ENCODE measurements at places on chromosomes 11 and 22.
A peak's percentile ranks its signal among the peaks of the same experiment; 100 is the strongest.

DNA sequence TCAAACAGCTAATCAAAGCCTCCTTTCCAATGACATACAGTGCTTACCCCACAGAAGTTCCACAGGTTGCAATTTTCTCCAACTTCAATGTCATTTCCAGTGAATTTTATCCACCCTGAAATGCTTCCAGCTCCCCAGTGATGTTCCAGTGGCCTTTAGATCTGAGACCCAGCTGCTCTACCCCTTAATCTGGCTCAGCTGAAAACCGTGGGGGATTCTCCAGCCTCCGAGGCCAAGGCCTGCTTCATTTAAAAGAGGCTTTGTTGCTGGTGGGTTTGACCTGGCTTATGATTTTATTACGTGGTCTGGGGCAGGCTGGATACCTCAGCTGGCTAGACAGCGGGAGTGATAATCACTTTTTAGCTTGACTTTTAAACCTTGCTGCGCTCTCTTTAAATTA is 10.9 kb downstream of the HEPHL1 start:
- no peak for DNase-seq

- DNase-seq: peak; percentile 32
Measured at GRCh38 chr11:107598225-107599139, 7.5 kb downstream of the ELMOD1 start.

GRCh38 chr11:6841694-6842093 is 3.8 kb upstream of the OR10A5 start:
- DNase-seq: no peak

DNA sequence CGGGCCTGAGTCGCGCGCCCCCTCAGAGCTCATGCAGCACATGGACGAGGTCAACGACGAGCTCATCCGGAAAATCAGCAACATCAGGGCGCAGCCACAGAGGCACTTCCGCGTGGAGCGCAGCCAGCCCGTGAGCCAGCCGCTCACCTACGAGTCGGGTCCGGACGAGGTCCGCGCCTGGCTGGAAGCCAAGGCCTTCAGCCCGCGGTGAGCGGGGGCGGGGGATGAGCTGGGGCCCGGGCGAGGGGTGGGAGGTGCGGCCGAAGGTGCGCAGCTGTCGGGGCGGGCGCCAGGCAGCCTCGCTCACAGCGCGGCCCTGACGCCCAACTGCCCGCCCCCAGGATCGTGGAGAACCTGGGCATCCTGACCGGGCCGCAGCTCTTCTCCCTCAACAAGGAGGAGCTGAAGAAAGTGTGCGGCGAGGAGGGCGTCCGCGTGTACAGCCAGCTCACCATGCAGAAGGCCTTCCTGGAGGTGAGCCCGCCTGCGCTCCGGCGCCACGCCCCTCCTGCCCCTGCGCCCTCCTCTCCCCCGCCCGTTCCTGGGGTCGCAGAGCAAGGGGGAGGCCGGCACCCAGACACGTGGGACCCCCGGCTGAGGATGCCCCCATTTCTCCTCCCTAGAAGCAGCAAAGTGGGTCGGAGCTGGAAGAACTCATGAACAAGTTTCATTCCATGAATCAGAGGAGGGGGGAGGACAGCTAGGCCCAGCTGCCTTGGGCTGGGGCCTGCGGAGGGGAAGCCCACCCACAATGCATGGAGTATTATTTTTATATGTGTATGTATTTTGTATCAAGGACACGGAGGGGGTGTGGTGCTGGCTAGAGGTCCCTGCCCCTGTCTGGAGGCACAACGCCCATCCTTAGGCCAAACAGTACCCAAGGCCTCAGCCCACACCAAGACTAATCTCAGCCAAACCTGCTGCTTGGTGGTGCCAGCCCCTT is 20.5 kb downstream of the EPS8L2 start:
- no peak for DNase-seq

- DNase-seq: peak; percentile 58
Measured at GRCh38 chr11:82775736-82776346, 42.2 kb upstream of the FAM181B start.

- DNase-seq: peak; percentile 83
Measured at GRCh38 chr11:59754859-59755700, at the start of gene STX3. STX3 (plus strand) TSS chr11:59755376; CDS start chr11:59755606, 230 bp downstream.

- no peak for DNase-seq
Measured at GRCh38 chr11:116895048-116895757, 57.8 kb upstream of the APOA1 start.

GRCh38 chr22:20581503-20582170 is 74.2 kb downstream of the MED15 start:
- no peak for DNase-seq

DNA sequence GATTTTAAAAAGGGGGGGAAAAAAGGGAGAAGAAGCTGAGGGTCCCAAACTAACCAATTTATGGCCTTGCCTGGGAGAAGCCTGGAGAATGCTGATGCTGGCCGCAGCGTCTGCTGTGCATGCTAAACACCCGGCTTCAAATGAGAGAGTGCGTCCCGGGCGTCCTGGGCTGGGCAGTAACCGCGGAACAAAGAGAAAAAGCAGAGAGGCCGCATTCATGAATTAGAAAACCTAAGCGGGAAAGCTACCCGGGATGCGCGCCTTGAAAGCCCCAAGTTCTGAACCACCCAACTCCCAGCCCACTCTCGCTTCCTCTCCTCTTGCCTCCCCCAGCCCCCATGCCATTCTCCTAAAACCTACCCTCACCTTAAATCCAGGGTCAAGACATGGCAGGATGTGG is 6.5 kb downstream of the MN1 start:
- DNase-seq: no peak

- DNase-seq: no peak
Measured at GRCh38 chr11:111379602-111380136, 594 bp upstream of the POU2AF1 start.

DNA sequence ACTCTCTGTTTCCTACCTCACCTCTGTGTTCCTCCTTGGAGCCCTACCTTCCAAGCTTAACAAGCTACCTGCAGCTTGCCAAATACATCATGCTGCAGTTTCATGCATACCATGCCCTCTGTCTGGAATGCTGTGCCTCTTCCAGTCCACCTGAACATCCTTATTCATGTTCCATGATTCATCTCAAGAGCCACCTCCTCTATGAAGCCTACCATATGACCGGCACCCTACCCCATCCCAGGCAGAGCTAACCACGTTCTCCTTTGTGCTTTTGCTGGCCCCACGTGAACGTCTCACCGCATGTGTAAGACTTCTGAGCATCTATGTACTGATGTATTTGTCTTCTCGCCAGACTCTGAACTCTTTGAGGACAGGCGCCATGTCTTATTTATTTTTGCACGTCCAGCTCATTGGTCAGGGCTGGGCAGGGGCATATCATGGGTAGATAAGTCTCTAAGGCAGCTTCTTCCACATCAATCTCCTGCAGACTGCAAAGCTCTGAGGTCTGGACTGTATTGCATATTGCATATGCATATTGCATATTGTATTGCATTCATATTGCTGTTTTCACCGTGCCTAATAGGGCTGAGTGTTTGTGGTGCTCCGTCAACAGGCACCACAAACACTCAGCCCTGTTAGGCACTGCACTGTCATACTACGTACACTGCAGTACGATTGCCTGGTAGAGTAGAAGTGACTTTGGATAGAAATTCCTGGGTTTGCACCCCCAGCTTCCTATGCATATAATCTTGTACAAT is 31.0 kb downstream of the TST start:
- no peak for DNase-seq

DNA sequence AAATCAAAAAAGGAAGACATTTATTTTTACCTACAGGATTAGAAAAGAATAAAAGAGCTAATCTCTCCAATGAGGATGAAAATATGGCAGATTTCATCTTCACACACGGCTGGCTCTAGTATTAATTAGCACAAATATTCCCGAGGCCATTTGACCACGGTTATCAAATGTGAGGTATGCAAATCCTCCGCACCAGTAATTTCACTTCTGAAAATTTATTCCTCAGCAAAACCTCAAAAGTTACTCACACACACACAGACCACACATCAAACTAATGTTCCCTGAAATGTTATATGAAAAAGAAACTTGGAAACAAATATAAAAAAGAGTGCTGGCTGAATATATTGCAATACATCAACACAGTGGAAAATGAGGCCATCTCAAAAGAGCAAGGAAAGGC is 32.8 kb downstream of the CELSR1 start:
- no peak for DNase-seq

GRCh38 chr22:40256516-40256915 is 78.8 kb downstream of the TNRC6B start:
- no peak for DNase-seq

GRCh38 chr11:69467196-69467595 is 14.3 kb upstream of the LINC01488 start:
- no peak for DNase-seq

DNA sequence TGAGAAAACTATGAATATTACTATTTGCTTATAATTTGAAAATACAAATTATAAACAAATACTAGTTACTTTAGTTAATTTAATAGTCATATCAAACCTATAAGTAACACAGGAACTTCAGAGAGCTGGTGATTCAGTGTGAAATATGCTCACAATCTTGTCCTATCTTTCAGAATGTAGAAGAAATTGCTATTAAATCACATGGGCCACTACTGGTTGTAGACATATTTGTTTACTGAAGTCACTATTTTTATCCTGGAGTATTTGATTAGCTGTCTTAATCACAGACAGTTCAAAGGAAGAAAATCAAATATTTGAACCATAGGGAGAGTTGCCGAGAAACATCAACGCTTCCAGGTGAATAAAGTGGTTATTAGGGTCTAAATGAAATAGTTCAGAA is 187.6 kb upstream of the ANO3 start:
- no peak for DNase-seq

GRCh38 chr22:41394012-41394356 is 12.2 kb downstream of the TEF start:
- DNase-seq: no peak

DNA sequence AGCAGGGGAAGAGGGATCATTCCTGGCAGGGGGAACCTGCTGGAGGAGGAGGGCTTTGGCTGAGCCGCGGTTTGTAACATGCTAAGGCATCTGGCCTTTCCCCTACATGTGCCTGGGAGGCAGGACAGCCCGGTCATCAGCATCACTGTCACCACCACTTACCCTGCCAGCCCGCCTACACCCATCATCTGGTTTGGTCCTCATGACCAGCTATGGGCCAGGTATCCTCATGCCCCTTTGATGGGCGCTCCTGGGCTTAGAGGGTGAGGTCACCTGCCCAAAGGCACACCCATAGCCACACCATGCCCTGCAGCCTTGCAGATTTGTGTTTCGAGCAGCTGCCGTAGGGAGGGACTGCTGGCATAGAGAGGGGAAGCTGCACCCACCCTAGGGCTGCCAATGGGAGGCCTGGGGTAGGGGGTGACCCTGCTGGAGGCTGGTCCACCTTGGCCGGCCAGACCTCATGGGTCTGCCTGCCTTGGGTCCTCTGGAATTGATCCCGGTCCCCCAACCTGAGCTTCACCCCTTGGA is 2.6 kb downstream of the MRGPRF start:
- DNase-seq: no peak

- DNase-seq: no peak
Measured at GRCh38 chr11:38867338-38867737, 2269.3 kb upstream of the RAG2 start.
